ENCODE measurements at places on chromosomes 16 and 17.
A peak's percentile ranks its signal among the peaks of the same experiment; 100 is the strongest.

DNA sequence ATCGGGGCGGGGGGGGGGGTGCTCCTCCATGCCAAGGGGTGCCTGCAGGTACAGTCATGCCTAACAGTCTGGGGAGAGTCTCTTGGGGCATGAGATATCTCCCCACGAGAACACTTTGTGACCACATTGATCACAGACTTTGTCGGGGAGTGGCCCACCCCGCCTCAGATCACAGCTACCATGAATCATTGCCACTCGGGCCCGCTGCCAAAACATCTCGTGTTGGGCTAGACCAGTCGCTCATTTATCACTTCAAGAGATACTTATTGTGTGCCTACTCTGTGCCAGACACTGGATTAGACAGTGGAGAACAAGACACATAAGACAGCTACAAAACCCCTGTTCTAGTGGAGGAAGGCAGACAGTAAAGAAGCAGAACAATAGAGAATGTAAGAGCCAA is 72.6 kb downstream of the CLEC16A start:
- no peak for DNase-seq

DNA sequence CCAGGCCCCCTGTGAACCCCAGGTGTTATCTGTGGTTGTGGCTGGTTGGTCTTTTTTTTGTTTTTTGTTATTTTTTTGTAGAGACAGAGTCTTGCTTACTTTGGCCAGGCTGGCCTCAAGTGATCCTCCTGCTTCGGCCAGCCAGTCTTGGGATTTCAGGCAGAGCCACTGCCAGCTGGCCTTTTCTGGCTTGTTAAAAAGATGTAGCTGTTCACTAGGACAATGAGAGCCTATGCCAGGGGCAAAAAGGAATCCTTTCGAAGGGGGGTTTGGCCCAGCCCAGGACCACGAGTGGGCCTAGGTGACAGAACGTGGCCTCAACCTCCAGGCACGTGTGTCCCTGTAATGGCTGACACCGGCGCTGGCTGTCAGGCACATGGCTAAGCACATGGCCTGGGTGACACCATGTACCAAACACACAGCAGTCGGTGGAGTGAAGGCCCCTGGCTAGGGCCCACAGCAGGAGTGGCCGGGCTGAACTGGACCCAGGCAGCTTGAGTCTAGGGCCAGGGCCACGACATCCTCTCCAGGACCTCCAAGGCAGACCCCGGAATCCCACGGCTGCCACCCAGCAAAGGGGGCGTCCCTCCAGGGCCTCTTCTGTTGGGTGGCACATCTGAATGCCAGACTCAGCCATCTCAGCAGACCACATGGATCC is 6.9 kb upstream of the SLC38A8 start:
- DNase-seq: peak; percentile 51

GRCh38 chr17:31623990-31624389 is 232.5 kb downstream of the RAB11FIP4 start:
- DNase-seq: no peak

DNA sequence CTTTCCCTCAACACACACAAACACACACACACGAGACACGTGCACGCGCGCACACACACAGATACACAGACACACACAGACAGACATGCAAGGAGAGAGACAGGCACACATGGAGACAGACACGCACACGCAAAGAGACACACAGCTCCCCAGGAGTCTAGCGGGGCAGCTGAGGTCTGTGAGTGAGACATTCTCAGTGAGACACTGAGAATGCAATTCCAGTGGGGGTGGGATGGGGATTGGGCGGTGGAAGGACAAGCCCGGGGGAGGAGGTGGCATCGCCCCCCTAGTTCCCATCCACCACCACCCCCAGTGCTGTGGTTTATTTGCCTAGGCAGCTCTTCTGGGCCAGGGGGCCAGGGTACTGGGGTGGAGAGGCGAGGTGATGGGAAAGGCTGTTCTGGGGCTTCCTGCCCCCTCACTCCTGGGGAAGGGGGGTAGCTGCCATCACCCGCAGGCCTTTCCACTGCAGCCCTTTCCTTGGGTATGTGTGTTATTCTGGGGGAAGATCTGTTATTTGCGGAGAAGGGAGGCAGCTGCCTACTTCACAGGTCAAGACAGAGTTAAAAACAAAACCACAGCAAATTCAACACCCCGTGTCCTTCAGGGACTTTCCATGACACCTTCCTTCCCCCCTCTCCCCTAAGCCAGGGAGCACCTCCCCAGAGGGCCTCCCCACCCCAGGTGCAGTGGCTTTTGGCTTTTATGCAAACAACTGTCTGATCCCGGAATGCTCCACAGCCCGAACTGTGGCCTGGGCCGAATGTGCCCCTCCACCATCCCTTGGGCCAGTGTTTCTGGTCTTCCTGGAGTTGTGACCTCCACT is 18.0 kb downstream of the GRB7 start:
- DNase-seq: peak; percentile 82

DNA sequence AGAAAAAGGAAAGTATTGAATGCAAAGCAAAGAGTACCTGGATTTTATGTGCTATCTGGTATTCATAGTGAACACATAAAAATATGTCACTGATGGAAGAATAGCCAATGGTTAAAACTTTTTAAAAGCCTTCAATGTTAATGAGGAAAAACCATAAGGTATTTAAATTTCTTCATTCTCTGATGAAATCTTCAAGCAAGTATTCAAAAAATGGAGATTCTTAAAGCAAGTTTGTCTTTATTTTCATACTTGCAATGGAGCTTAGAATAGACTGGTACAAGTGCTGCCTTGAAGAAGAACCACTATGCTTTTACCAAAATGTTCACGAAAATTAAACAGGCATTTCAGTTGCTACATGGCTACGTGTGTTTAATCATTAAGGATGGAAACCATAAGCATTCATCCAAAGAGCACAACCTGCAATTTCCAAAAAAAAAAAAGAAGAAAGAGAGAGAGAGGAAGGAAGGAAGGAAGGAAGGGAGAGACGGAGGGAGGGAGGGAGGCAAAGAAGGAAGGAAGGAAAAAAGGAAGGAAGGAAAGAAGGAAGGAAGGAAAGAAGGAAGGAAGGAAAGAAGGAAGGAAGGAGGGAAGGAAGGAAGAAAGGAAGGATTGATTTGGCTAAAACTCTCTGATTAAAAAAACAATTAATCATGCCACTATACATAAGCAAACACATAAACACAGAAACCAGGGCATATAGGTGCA is 17.6 kb downstream of the HS3ST3A1 start:
- no peak for DNase-seq

DNA sequence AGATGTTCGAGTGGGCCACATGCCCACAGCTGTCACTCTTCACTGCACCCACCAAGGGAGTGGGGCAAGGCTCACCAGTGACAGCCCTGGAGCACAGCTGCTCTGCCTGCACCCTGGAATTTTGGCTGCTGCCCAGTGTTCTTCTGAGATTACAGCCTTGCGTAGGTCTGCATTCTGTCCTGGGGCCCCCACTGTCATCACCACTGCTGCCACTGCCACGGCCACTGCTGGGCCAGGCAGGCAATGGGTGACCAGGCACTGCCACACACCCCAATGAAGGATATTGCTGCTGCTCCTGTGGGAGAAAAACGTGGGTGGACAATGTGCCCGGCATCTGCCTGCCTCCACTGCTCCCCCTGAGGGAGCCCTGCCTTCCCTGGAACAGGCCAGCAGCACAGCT is 1717.0 kb downstream of the TP53TG3F start:
- no peak for DNase-seq

DNA sequence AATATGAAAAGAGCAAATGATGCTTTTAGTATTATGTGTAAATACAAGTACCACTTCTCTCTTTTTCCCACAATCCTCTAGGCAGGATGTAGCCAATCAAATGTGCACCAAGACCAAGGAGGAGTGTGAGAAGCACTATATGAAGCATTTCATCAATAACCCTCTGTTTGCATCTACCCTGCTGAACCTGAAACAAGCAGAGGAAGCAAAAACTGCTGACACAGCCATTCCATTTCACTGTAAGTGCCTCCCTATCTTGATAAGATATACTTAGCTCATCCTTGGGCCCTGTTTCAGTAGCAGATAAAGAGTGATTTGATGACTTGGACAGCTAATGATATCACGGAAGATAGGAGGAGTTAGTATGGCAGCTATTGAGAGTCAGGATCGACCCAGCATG is 33.7 kb downstream of the TADA2A start:
- no peak for DNase-seq

- no peak for DNase-seq
Measured at GRCh38 chr16:23290189-23291062, 11.7 kb upstream of the SCNN1B start.

- DNase-seq: no peak
Measured at GRCh38 chr17:17971431-17972125, 622 bp downstream of the TOM1L2 start.

DNA sequence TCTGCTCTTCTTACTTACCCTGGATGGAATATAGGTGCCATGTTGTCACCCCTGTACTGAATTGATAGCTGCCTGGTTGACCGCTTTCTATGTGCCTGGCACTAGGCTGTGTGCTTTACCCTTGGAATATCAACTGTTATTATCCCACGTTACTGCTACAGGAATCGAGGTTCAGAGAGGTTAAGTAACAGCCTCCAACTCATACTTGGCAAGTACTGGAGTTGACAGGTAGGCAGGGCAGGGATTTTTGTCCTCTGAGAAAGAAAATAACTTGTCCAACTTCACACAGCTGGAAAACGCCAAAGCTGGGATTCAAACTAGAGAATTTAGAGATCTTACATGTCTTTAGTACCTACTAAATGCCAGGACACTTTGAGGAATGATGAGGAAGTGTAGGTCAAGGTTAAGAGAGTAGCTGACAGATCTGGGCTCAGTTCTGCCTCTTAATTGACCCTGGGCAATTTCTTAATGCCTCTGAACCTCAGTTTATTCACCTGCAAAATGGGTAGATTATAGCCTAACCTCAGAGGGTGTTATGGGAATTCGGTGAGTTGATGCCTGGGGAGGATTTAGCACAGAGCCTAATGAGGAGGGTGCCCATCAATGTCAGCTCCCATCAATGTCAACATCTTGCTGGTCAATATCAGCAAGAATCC is 25.8 kb downstream of the ITPRIPL2 start:
- no peak for DNase-seq

Data from activated effector memory CD4-positive, alpha-beta T cell treated with anti-CD3 and anti-CD28 coated beads, Interleukin-2, amount 50 U/mL, for 16 hours (primary cell).